ENCODE measurements at places on chromosomes 5 and 9.

DNA sequence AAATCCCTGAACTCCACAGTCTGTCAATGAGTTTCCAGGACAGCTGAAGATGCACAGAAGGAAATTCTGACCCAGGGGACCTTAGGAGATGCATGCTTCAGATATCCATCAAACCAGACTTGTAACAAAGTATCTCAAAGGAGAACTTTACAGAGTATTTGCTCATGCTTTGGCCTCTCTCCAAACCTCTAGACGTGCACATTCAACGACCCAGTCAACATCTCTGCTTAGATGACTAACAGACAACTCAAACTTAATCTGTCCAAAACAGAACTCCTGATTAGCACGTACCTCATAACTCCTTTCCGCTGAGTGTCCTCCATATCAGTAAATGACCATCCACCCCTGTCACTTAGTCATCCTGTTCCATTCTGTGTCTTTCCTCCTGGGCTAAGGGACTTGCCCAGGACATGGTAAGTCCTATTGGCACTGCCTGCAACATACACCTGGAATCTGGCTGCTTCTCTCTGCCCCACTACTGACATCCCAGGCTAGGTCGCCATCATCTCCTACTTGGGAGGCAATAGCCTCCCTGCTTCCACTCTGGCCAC, 107.4 kb downstream of the LMNB1 start:
- no peak for DNase-seq

- no peak for DNase-seq
Measured at GRCh38 chr5:1226231-1226630, 1.1 kb downstream of the SLC6A18 start.

DNA sequence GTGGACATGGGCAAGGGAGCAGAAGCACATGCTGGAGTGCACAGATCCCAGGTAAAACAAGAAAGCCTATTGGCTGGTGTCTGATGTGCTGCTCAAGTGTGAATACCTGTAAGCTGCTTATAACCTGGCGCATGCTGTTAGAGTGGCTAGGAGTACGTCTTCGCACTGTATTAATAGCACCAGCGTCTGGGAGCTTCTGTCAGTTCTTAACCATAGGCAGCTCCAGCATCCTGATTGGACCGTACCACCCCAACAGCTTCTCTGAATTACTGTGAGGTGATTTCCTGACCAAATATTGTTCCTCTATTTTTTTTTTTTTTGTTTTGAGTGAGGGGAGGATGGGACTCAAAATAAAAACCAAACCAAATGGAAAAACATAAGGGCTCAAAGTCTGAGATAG, 987.6 kb downstream of the PTPRD start:
- no peak for DNase-seq

- DNase-seq, result no peak
Measured at GRCh38 chr5:168364151-168364661, 72.8 kb downstream of the WWC1 start.

GRCh38 chr5:126801992-126802294, 25.0 kb downstream of the LMNB1 start:
- DNase-seq, result no peak

DNA sequence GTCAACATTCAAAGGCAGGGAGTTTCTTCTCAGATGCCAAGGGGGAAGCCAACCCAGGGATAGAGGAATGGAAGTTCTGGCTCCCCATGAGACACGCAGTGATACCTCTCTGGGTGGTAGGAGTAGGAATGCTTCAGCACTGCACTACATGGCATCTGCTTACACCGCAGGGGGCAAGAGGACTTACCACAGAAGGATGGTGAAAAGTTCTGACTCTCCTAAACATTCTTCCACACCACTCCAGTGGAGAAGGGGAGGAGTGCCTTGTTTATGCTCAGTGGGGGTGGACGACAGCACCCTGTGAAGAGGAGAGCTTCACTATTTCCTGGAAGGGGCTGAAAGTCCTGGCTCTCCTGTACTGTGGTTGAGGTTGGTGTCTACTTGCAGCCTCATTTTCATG, 1011.3 kb upstream of the WWC1 start:
- no peak for DNase-seq

DNA sequence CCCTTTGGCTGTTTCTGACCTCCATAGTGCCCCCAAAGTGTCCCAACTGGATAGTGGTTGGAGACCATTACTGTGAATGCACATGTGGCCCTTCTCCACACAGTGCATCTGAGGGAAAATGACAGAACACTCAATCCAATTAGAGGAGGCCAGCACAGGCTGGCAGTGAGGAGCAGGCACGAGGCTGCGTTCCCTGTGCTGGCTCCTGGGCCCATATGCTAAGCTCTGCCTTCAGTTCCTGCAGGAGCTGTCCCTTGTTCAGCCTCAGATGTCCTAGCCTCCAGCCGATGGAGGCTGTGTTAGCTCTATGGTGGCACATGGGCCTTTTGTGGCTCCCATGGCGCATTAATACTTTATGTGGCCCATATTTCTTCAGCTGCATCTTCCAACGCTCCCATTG, 35.8 kb downstream of the ALG2 start:
- no peak for DNase-seq

GRCh38 chr5:97131921-97132320, 10.5 kb downstream of the LIX1 start:
- DNase-seq, result no peak

GRCh38 chr9:122086873-122087272, 6.2 kb downstream of the TTLL11 start:
- no peak for DNase-seq

GRCh38 chr9:104779946-104780535, 16.1 kb downstream of the NIPSNAP3B start:
- DNase-seq, result no peak

GRCh38 chr5:53031695-53032096, 42.5 kb downstream of the ITGA2 start:
- DNase-seq, result no peak
